ENCODE measurements at places on chromosomes 11 and 22.

DNA sequence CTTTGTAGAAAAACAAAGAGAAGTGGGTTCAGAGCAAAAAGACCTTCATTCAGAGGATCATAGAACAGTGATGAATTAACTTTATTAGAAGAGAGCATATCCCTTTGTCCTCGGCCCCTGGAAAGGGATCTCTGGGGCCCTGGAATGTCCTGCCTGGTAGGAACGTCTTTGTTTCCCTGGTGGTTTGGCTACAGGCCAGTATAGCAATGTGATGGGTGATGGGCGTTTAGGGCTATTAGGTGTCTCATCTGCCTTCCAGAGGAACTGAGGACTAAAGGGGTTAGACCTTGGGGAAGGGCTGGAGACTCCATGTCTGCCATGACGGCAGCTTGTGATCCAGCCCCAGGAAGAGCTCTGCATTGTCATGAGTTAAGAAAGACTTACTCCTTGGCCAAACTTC lies 9.1 kb downstream of the APOL4 start:
- DNase-seq = no peak

- DNase-seq = no peak
Measured at GRCh38 chr11:131240421-131240820, 130.0 kb upstream of the NTM start.

DNA sequence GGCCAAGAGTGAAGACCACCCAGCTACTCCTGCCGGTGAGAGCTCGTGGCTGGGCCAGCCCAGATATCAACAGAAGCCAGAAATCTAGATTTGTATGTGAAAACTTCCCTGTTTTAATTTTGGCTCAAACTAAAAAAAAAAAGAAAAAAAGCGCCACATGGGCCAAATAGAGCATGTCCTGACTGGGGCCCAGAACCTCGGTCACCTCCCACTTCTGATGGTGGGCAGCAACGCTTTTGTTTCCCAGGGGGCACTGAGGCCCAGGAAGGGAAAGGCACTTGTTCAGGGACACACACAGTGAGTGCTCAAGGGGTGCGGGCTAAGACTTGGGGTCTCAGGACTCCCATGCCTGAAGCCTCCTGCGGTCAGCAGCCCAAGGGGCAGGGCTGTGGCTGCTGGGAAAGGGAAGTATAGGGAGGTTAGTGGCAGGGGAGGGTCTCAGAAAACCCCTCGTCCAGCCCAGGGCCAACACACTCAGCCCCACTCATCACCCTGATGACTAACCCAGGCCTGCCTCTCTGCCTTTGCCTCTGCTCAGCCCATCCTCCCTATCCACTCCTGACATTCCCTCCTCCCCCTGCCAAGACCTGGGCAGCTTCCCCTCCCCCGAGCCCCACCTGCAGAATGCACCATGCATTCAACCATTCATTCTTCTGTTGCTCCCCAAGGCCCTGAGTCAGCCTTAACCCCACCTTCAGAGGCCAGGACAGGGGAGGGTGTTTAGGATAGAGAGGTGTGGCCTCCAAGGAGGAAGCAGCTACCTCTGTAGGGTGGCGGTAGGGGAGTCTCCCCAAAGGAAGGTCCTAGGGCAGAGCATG lies 30.0 kb upstream of the TCF20 start:
- DNase-seq = no peak

GRCh38 chr22:45101515-45102227 lies 62.1 kb upstream of the NUP50 start:
- DNase-seq = peak; percentile 13

DNA sequence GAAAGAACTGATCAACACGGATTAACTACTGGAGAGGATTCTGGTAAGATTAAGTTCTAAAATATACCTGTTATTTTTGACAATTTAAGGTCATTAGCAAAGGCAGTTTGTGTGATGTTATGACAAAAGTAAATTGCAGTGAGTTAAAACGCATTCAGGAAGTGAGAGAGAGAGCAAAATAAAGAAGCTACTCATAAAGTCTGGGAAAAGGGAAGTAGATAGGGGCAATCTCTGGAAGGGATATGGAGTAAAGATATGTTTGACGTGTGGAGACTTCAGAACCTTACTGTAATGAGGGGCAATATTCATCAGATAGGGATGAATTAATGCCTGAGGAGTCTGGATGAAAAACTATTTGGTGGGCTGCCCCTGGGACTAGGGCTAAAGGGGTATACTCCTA lies 16.8 kb downstream of the OR56B4 start:
- DNase-seq = no peak

GRCh38 chr11:19395050-19395449 lies 154.3 kb upstream of the E2F8 start:
- no peak for DNase-seq

- DNase-seq = no peak
Measured at GRCh38 chr22:30314915-30315314, 11.8 kb downstream of the TBC1D10A start.

DNA sequence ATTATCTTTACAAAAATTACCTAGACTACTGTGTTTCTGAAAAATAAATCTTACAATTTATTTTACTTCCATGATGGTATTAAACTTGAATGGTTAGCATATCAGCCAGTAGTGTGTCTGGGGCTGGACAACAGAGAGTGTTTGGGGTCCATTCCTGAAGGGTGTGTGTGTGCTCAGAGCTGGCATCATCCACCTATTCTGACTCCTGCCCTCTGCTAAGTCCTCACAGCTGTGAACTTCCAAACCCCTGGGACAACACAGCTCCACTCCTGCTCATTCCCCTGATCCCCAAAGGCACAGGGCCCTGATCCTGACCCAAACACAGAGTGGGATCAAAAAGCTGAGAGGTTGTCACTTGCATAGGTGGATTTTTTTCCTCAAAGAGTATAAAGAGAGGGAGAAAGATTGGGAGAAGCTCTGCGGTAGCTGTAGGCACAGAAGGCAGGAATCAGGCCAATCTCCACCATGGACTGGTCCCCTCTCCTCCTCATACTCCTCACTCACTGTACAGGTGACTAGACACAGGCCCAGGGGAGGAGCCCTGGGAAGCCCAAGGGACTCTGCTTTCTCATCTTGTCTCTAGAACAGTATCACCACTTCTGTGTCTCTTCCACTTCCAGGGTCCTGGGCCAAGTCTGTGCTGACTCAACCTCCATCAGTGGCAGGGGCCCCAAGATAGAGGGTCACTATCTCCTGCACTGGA lies 55.7 kb upstream of the TOP3B start:
- no peak for DNase-seq

DNA sequence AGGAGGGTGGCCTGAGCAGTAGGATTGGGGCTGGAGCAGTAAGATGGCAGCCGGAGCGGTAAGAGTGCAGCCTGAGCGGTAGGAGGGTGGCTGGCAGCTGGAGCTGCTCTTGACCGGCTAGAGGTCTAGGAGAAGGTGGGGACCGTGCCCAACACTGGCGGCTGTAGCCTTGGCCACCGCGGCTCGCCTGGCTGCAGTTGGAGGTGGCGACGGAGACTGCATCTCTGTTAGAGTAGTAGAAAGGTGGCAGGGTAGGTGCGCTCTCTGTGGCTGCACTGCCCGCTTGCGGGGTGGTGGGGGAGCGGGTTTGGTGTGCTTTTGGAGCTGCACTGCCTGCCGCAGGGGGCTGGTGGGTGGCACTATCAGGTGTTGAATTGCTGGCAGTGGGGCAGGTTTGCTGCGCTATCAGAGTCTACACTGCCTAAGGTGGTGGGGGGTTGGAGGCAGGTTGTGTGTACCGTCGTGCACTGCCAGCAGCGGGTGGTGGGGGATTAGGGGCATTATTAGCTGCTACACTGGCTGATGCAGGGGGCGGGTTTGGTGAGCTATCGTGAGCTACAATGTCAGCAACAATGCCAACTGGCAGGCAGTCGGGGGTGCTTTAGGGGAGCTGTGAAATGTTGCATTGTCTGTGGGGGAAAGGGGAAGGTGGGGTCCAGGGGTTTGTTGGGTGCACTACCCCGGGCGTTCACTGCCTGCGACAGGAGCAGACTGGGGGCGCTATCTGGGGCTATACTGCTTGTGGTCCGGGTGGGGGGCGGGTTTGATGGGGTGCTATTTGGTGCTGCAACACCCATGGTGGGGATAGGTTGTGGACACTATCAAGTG lies 4461.3 kb upstream of the OR11H1 start:
- no peak for DNase-seq

- DNase-seq = no peak
Measured at GRCh38 chr11:85182441-85183387, 444.4 kb downstream of the DLG2 start.

GRCh38 chr11:133180201-133180600 lies 352.1 kb downstream of the OPCML start:
- DNase-seq = no peak

- DNase-seq = no peak
Measured at GRCh38 chr11:27076121-27076589, 35.5 kb downstream of the BBOX1 start.

DNA sequence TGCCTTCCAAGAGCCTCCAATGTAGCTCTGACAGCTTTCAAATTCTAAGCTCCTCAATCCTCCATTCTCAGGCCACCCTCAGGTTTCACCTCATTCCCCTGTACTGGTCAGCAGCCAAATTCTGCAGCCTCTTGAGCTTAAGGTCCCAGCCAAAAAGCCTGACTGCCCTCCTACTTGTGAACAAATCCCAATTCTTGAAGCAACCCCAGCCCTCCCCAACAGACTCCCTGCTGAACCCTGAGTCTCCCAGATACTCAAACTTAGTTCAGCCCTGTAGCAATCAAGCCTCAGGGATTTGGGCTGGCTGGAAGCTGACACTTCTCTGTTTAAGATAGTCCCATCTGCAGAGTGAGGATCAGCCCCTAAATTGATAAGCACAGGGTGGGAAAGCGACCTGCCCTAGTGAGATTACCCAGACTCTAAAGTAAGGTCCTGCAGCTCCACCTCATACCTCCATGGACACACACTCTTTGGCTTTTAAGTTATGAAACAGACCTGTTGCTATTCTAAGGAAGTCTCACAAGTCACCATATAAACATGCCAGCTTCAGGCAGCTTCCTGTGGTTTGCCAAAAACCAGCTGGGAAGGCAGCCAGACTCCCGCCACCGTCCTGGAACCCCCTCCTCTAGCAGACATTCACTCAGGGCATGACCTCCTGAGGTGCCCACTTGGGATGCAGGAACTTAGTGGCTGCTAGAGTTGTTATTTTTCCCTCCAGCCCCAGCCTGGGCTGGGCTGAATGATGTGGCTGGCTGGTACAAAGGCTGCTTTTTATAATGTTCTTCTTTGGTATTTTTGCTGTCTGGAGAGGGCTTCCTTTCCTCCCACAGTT lies 82.5 kb upstream of the PICALM start:
- peak; percentile 93 for DNase-seq

- DNase-seq = no peak
Measured at GRCh38 chr11:115198321-115198741, 305.9 kb downstream of the CADM1 start.

- peak; percentile 63 for DNase-seq
Measured at GRCh38 chr11:36672815-36673450, 74.9 kb upstream of the RAG2 start.

GRCh38 chr11:19849107-19849789 lies 136.6 kb downstream of the NAV2 start:
- no peak for DNase-seq

DNA sequence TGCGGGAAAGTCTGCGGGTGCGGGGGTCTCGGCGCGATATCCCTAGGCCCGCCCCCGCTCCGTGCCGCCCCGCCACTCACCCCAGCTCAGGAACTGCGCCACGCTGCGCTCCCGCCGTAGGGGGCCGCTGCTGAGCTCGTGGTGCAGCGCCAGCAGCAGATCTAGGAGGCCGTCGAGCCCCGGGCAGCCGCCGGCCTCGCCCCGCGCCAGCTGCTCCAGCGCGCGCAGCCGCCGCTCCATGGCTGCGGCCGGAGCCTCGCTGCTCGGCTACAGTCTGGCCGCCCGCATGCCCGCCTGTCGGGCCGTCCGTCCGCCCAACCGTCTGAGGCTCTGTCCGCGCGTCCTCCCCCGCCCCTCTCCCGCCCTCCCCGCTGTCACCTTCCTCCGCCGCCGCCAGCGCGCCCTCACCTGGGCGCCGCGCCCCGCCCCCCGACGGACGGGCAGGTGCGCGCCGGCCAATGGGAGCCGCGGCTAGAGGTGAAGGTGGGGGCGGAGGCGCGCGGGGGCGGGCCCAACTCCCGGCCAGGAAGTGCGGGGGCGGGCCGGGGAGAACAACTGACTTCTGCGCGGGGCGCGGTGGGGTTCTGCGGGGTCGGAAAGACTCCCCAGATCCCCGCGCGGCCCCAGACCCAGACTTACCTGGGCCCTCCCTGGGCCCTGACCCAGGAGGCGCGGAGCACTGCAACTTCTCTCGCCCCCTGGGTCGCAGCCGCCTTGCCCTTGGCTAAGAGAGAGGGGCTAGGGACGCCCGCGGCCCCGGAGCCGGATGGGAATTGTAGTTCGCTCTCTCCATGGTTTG lies at the start of gene CDC42BPG:
Gene CDC42BPG, minus strand, starts transcription at position 324 of the 799 bp plus-strand sequence. Its CDS starts 84 bp downstream, at position 240.
- peak; percentile 70 for DNase-seq

- DNase-seq = no peak
Measured at GRCh38 chr22:32619614-32620426, 145.2 kb downstream of the FBXO7 start.

- DNase-seq = no peak
Measured at GRCh38 chr11:96228910-96229309, 114.1 kb downstream of the MAML2 start.

DNA sequence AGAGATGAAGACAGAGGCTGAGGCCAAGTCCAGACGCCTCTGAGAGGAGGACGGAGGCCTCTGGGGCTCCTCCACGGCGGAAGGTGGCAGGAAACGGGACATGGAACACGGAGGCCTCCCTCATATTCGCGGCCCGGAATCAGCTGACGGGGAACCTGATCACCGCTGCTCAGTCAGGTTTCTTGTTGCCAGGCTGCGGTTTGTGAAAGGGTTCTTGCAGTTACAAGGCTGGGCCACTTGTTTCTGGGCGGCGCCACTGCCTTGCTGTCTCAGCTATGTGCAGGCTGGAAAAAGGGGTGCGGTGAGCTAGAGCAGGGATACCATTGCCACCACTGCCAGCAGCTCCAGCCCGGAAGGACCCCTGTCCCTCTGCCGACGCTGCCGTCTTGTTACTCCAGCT lies 10.0 kb upstream of the MMP1 start:
- DNase-seq = peak; percentile 17

GRCh38 chr22:48689206-48689605 lies 1138.5 kb downstream of the BRD1 start:
- DNase-seq = no peak

DNA sequence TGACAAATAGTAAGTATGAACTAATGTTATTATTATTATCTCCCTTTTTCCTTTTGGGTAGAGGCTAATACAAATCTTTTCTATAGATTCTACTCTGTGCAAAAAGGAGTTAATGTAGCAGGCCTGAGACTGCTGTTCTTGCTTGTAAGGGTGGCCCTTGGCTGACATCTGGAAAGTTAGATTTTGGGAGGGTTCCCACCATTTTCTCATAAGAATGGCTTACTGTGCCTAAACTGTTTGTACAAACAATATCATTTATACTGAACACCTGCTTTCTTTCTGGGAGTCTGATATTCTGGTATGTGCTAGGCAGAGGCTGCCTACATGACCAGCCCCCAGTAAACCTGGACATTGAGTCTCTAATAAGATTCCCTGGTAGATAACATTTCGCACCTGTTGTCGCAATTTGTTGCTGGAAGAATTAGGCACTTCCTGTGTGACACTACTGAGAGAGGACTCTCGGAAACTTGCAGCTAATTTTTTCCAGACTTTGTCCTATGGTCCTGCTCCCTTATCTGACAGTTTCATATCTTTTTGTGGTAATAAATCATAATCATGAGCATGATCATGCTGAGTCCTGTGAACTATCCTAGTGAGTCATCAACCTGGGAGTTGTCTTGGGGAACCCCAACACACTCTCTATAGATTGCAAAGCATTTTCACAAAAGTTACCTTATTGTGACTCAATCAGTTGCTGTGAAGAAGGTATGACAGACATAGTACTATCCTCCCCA lies 257.7 kb upstream of the CCDC90B start:
- no peak for DNase-seq

- DNase-seq = no peak
Measured at GRCh38 chr11:128551611-128552335, 35.6 kb downstream of the ETS1 start.

Data from hematopoietic multipotent progenitor cell treated with erythropoietin and hydrocortisone succinate and interleukin-3 and kit ligand, for 15 days (in vitro differentiated cells).